DMS153 (cell line): ENCODE measurements at places on chromosomes 11 and 22.

DNA sequence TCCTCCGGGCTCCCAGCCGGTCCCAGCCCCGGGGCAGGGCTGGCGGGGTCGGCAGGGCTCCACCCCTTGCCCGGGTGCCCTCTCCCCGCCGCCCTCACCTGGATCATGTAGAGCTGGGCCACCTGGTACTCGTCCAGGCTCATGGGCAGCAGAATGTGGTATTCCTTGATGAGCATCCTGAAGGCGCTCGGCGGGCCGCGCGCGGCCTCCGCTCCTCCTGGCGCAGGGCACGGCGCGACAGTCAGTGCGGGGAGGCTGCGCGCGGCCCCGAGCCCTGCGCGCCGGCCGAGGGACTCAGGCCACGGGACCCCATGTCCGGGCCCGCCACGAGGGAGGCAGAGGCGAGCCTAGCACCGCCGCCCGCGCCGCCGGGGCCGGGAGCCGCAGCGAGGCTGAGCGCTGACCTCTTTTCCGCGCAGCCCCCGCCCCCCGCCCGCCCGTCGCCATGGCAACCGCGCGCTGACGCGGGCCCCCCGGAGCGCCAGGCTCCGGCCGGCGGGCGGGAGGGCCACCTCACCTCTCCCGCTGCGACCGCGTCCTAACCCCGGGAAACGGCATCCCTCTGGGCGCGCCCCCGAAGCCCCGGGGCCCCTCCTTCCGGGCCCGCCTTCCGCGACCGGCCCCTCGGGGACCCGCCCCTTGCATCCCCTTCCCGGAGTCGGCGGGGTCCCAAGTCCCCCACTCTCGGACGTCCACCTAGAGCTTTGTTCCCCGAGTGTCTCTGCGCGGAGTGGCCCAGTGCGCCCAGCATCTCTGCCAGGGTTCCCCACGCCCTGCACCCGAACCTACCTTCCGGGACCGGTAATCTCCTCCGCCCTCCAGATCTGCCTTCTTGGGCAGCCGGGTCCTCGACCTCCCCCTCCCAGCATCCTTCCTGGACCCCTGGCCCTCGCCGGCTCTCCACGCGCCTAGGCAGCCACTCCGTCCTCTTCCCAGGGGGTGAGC, 886 bp downstream of the PITPNM1 start:
- no peak for DNase-seq

DNA sequence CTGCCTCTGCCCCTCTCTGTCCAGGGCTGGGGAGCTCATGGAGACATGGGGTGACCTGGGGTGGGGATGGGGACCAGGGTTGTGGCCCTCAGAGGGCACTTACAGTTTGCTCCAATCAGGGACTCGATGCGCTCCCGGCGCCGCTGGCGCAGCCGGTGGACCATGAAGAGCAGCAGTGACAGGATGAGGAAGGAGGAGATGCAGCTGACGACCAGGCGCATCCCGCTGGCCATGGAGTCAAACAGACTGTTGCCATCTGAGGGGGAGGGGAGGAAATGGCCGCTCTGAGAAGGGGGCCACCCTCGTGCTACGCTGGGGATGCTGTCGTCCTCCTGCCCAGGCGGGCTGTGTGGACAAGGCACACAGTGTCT, 80.5 kb downstream of the DGCR2 start:
- DNase-seq: no peak

DNA sequence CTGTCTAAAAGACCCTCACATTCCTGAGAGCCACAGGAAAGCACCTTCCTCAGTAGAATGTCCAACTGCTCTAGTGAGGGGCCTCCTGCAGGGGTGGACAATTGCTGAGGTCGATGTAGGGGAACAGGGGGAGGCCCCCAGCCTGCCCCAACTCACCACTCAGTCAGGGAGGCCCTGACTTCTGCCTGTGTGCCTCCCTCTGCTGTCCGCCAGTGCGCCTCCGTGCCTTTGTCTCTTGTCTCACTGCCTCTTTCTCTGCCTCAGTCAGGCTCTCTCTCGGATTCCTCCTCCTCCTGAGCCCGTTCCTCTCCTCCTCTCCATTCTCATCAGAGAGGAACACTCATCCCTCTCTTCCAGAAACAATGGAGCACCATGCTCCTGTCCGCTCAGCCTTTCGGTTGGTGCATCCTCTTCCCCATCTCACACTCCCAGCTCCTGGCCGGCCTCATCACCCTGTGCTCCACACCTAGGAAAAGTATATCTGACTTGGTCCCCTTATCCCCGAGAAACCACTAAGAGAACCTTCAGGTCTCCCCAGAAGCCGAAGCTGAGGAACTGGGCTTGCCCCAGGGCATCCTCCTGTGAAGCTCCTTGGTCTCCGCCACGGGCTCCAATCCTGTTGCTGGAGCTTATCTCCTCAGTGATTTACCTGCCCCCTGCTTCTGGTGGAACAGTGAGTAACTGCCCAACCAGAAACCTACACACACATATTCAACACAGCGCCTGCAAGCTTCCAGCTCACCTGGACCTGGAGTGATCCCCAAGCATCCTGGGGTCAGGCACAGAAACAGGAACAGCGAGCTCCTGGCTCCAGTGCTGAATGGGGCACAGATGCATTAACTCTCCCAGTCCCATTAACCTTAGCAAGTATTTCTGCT, 2.3 kb downstream of the B3GAT1 start:
- DNase-seq: no peak

DNA sequence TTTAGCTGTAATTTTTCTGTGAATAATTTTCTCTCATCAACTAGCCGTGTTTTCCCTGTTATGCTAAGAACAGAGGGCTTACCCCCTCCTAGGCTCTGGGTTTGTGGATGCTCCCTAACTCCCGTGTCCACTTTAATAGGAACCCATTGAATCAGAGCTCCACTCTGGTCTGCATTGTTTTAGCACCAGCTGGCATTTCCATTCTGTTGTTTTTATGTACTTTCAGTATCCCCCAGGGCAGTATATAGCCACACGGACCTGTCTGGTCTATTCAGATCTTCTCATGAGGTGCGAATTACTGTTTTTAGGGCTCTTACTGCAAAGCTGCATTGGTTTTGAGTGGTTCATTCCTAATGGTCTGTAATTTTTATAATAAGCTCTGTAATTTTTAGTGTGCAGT, 16.0 kb downstream of the POLD3 start:
- DNase-seq: no peak

GRCh38 chr22:37734964-37735451, 38.2 kb downstream of the TRIOBP start:
- no peak for DNase-seq

DNA sequence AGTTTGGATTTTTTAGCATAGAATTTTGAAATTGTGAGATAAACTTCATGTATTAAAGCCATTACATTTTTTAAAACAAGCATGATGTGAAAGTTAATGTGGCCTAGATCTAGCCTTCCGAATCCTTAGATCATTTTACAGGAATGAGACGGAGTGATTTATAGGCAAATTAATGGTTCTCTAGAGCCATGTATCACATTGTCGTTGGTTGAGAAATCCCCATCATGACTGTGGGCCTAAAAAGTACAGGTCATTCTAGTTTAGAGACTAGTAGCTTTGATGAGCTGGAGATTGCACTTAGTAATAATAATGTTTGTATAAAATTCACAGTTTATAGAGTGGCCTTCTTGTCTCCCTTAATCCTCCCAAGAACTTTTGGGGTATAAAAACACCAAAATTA, 7.1 kb downstream of the EWSR1 start:
- no peak for DNase-seq

- no peak for DNase-seq
These were observed 346.6 kb upstream of the CCDC179 start for GRCh38 chr11:23206741-23207336.
